ENCODE measurements at places on chromosomes 16 and 17.

DNA sequence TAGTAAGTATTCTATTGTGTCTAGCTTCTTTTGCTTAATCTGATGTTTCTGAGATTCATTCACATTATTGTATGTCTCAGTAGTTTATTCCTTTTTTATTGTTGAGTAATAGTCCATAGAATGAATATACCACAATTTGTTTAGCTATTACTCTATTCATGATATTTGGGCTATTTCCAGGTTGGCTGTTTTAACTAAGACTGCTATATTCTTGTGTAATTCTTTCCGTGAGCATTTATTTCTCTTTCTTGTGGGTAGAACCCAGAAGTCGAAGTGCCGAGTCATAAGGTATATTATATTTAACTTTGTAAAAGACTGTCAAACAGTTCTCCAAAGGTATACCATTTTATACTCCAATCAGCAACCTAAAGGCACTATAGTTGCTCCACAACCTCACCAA lies 160.8 kb downstream of the ANKFN1 start:
- no peak for DNase-seq

DNA sequence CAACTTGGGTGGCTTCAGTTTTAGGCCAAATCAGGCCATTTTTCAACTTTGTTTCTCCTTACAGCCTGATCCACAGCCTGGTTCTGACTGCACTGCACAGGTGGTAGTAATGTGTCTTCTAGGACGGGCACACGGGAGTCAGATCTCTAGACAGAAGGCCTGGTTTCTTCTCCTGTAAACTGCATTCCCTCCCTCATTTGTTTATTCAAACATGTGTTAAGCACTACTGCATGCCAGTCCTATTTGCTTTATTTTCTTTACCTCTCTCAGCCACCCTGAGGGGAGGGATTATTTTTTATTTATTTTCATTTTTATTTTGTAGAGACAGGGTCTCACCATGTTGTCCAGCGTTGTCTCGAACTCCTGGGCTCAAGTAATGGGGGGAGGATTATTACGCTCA lies 6.3 kb upstream of the KSR1 start:
- DNase-seq: no peak

DNA sequence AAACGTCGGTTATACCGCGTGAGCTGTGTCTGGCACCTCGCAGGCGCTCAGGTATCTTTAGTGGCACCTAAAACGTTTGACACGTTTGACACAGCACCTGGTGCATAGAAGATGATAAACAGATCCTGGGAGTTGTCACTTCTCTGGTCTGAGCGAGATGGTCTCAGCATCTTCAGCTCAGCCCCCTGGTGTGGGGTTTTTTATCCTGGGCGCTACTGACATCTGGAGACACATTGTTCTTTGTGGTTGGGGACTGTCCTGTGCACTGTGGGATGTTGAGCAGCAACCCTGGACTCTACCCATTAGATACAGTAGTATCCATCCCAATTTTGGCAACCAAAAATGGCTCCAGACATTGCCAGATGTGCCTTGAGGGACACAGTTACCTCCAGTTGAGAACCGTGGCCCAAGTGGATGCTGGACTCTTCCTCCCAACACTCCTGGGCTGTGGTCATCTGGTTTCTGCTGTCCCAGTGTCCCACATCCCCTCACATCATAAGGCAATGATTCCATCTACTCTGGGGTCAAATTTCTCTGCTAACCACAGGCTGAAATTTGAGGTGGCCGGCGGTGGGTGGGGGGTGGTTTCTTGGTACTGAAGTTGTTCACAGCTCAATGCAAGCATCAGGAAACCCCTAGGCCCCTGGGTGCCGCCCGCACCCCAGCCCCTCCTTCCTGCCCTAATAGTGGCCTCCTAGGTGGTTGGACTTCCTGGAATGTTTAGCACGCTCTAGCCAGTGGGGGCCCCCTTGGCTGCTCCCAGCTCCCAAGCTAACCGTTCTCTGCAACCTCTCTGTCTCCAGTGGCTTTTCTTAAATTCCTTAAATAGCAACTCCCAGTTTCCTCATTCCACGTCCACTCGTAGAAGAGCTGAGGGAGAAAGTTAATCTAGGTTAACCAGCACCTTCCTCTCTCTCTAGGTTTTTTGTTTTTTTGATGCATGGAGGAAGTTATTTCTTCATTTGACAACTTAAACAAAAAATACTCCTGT lies 124.8 kb downstream of the ABCC1 start:
- DNase-seq: no peak

DNA sequence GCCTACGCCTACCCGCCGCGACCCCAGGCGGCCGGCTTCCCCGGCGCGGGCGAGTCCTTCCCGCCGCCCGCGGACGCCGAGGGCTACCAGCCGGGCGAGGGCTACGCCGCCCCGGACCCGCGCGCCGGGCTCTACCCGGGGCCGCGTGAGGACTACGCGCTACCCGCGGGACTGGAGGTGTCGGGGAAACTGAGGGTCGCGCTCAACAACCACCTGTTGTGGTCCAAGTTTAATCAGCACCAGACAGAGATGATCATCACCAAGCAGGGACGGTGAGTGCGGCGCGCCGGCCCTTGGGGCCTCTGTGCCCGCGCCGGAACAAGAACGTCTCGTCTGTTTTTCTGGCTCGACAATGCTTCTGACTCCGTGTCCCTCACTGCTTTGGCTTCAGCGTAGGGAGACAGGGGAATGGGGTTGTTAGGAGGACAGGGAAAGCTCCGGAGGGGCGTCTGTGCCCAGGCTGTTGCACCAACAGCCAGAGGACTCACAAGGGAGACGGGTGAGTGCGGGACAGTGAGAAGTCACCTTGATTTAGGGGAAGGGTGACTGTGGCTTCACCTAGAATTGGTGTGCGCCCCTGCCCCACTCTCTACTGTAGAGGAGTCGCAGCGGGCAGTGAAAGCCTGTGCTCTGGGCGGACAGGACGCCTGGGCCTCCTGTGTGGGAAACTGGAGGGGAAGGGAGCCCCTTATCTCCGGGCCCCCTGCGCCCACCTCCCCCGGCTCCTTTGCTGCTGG lies 806 bp downstream of the TBX21 start:
- no peak for DNase-seq

- DNase-seq: no peak
These were observed 14.7 kb downstream of the MPP2 start for GRCh38 chr17:43892647-43892952.

DNA sequence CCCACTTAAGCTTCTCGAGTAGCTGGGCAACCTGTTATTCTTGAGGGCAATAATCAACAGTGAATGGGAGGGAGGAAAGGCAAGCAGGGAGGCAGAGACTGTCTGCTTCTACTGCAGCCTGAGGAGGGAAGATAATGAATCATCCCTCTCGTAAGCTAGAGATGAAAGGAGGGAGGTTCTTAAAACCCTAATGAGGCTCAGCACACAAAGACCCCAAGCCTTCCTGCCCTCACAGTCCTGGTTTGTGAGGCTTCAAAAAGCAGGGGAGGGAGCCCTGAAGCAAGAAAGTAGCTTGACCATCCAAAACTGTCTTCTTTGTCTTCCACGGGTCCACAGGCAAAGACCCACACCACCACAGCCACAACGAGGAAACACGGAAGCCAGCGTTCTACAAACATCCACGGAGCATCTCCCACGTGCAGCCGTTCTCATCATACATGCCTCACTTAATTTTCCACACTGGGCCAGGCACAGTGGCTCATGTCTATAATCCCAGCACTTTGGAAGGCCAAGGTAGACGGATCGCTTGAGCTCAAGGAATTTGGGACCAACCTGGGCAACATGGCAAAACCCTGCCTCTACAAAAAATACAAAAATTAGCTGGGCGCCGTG lies 1.8 kb downstream of the PIK3R5 start:
- no peak for DNase-seq

GRCh38 chr16:10156099-10156498 lies 26.1 kb downstream of the GRIN2A start:
- no peak for DNase-seq

GRCh38 chr17:19264681-19265080 lies 27.5 kb downstream of the EPN2 start:
- DNase-seq: no peak
